ENCODE measurements at places on chromosomes 3 and 15.

- DNase-seq, result no peak
Observed at GRCh38 chr15:51844747-51845426, 15.4 kb downstream of the TMOD3 start.

DNA sequence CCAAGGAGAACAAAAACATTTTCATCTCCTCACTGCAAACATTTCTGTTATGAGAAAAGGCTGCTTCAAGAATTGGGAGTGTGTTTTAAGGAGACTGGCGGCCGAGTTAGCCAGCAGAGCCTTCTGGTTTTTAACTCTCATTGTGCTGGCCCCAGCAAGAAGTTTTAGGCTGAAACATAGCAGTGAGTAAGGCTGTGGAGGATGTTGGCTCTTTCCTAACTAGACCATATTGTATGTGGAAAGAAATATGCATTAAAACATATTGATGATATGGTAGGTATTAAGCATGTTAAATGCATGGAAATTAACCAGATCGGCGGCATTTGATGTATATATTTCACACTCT is 90.7 kb downstream of the TIGIT start:
- DNase-seq, result no peak

GRCh38 chr3:76985645-76986044 is 54.3 kb upstream of the ROBO2 start:
- no peak for DNase-seq

DNA sequence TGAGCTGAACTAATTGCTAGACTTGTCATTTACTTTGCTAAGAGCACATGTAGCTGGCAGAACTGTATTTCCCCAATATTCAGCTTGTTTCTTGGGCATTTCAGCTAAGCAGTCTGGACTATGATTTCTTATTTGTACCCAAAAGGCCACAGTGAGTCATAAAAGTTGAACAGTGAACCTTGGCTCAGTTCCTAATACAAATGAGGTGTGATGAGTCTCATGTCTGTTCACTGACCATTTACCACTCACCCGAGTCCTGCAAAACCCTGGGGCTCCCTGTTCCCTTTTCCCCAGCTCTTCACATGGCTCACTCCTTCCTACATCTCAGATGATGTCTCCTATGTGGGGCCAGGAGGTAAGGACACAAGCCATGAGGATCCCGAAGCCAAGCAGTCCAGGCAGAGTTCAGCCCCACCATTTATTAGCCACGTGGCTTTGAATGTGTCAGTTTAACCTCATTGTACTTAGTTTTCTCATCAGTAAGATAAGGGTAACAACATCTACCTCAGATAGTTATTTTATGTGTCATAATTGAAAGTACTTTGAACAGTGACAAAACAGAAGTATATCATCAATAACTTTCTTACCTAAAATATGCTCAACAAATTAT is 239.3 kb downstream of the IL5RA start:
- DNase-seq, result peak; percentile 2

DNA sequence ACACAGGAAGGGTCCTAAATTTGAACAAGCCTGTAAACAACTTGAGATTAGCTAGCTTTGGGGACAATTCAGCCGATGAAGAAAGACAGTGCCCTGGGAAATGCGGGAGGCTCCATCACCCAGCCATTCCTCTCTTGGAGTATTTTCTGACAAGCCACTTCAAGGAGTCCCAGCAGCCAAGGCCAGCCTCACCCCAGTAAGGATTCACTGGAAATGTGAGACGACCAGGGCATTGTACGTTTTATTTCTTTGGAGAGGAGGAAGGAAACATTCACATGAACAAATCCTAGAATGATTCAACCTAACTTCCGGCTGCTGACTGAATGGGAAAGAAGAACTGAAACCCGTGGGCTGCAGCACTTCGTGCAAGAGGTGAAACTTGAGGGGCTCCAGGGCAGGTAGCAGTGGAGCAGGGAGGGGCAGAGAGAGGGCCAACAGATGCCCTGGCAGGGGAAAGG is 116.4 kb upstream of the ARHGEF3 start:
- no peak for DNase-seq
